ENCODE measurements at places on chromosomes 3 and 15. TPM values are rescaled to one million over a fixed set of nuclear protein-coding genes. Genes with fewer than 3 reads are reported as not detected.

The ZNF445 gene
- total RNA-seq = 6.8 TPM

The LNP1 gene
- 5.9 TPM for total RNA-seq

The PIGX gene
- 22.0 TPM for total RNA-seq

The FANCD2OS gene
- not detected for total RNA-seq

The HDC gene
- not detected for total RNA-seq

The ZNF280D gene
- 18.8 TPM for total RNA-seq

The RARRES1 gene
- 111 TPM for total RNA-seq

The CORO2B gene
- 12.3 TPM for total RNA-seq

The ARNT2 gene
- total RNA-seq = 7.6 TPM

The MME gene
- 157 TPM for total RNA-seq

The PSTPIP1 gene
- 0.56 TPM for total RNA-seq

The HRG gene
- total RNA-seq = not detected

The RNF7 gene
- 64.2 TPM for total RNA-seq

The LINGO1 gene
- total RNA-seq = 0.19 TPM

The DUOX1 gene
- total RNA-seq = under 0.01 TPM

The CSPG5 gene
- total RNA-seq = 0.19 TPM

The PRSS50 gene
- total RNA-seq = not detected

The FYCO1 gene
- 24.5 TPM for total RNA-seq

The GOLGA8J gene
- 0.28 TPM for total RNA-seq

The FBXW12 gene
- 0.28 TPM for total RNA-seq

The KCNMB3 gene
- 0.85 TPM for total RNA-seq

The TRH gene
- total RNA-seq = under 0.01 TPM

The EFCC1 gene
- under 0.01 TPM for total RNA-seq

The ROPN1 gene
- not detected for total RNA-seq

The C3orf62 gene
- 0.28 TPM for total RNA-seq

The GNAT1 gene
- total RNA-seq = not detected

The EPHA3 gene
- 10.1 TPM for total RNA-seq

The ISLR gene
- total RNA-seq = 23.4 TPM

The GABRR3 gene
- not detected for total RNA-seq

The FES gene
- total RNA-seq = 15.7 TPM

The AP3B2 gene
- under 0.01 TPM for total RNA-seq

The IL17RD gene
- total RNA-seq = 1.7 TPM

The CNTN4 gene
- not detected for total RNA-seq

The SAMMSON gene
- 0.28 TPM for total RNA-seq

The LDHAL6B gene
- not detected for total RNA-seq

The FGD5 gene
- total RNA-seq = 0.85 TPM

The PGBD4 gene
- 1.9 TPM for total RNA-seq

The ATP13A5 gene
- not detected for total RNA-seq

The RASL12 gene
- total RNA-seq = 1.1 TPM

The ALDH1L1 gene
- 4.8 TPM for total RNA-seq

The METTL6 gene
- total RNA-seq = 38.3 TPM

The DGKG gene
- 4.4 TPM for total RNA-seq

The MESP2 gene
- 0.77 TPM for total RNA-seq

The GXYLT2 gene
- total RNA-seq = 13.6 TPM

The FGF12 gene
- total RNA-seq = not detected

The VPS8 gene
- 42.0 TPM for total RNA-seq

The CDHR4 gene
- total RNA-seq = not detected

The SLC22A14 gene
- total RNA-seq = 0.28 TPM

The FILIP1L gene
- total RNA-seq = 11.7 TPM

Data from regular cardiac myocyte (primary cell).